Motor neuron (in vitro differentiated cells): ENCODE measurements at places on chromosomes 1 and 21. TPM values are rescaled to one million over a fixed set of nuclear protein-coding genes. Genes with fewer than 3 reads are reported as not detected.

DNA sequence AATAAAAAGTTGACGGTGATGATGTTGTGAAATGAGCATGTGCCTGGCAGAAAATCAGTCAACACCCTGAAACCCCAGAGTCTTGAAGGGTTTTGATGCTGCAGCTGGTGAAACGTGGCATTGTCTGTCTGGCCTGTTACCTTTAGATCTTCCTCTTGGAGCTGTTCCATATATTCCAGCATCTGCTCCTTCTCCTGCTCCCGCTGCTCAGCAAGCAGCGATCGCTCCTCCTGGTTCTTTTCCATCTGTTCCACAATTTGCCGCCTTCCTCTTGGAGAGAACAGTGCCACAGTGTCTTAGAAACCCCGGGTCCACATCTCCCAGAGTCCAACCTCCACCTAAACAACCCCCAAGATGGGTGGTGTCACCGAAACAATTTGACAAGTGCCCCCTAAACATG, 15.7 kb downstream of the CFAP45 start:
- no peak for ATAC-seq

- no peak for ATAC-seq
These were observed 166.2 kb downstream of the CLIC6 start for GRCh38 chr21:34834852-34835501.

DNA sequence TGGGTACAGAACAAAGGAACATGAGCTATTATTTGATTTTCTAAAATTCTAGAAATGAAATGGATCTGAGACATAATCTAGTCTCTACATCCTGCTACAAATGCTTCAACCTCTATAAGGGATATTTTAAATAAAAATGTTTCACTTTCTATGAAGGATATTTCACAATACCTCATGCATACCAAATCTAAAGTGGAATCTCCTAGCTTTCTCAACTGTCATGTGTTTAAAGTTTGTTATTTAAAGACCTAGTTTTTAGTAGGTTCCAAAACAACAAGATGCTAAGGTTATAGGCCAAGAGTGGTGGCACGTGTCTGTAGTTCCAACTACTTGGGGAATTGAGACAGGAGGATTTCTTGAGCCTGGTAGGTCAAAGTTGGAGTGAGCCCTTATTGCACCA, 47.6 kb downstream of the KDM5B start:
- no peak for ATAC-seq

RGSL1 gene
- total RNA-seq: 0.17 and 0.27 TPM in 2 replicates

DNA sequence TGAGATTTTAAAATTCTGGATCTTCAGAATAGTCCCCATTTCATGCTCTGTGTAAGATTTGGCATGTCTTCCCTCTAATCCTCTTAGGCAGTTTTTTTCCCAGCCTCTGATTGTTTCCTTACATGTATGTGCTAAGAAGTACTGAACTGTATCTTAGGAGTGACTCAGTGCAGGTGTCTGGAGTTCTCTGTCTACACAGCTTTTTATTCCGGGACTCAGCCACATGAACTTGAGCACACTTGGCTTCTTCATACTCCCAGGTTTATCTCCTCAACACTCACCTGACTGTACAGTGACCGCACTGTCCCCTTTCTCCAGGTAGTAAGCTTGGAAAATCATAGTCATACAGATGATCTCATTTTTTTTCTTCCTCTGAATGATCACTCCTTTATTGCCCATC, 50.7 kb downstream of the SYT14 start:
- no peak for ATAC-seq

- ATAC-seq: no peak
These were observed 50.9 kb downstream of the CAPN2 start for GRCh38 chr1:223763251-223763650.

BRDT gene
- total RNA-seq: 1.4 TPM in 1 of 2 replicates, not detected in the other
